ENCODE measurements at places on chromosomes 1 and 21.

- no peak for DNase-seq
These were observed 1154.6 kb downstream of the BRINP3 start for GRCh38 chr1:189323091-189323490.

DNA sequence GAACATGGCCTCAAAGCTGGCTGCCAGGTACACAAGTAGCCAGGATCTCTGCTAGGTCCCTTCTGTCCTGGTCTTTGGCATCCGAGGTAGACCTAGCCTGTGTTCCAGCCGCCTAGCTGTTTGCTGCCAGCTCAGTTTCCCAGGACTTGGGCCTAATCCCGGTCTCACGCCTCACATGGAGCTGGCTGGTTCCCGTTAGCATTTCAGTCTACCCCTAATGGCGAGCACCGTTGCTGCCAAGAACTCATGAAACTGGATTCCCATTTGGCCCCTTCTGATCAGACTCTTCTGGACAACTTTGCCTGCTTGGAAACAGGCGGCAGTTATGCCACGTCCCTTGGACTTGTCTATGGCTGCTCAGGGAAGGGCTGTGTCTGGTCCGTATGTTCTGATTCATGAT, 26.2 kb upstream of the HHAT start:
- no peak for DNase-seq

DNA sequence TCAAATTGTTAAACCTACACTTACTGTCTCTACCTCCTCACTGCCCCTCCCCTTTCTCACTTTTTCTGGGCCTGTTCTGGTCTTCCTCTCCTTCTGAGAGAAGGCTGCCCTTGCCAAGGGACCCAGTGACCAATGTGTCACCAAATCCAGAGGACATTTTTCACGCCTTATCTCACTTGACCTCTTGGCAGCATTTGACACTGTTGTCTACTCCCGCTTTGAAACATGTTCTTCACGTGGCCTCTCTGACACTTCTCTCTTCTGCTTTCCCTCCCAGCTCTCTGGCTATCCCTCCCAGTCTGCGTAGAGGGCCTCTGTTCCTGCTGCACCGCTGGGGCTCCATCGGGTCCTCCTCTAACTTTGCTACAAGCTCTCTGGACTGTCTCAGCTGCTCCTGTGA, 25.3 kb downstream of the KCNQ4 start:
- peak; percentile 45 for DNase-seq

DNA sequence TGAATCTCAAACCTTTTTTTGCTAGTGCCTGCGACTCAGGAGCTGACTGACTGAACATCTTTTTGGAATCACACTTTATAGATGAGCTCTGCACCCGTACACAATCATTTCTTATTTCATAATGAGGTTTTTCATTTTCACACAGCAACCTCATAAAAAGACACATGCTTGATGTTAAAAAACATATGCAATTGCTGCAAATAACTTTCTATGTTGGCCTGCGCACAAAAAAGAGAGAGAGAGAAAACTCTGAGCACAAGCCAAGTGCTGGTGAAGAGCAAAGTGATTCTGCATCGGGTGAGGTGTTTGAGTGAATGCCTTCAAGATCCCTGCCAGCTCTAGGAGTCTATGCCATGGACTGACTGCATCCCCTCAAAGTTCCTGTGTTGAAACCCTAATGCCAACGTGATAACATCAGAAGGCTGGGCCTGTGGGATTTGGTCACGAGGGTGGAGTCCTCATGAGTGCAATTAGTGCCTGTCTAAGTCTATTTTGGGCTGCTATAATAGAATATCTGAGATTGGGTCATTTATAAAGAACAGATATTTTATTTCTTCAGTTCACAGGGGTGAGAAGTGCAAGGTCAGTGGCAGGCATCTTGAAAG, 36.6 kb downstream of the C1orf87 start:
- DNase-seq, result no peak

DNA sequence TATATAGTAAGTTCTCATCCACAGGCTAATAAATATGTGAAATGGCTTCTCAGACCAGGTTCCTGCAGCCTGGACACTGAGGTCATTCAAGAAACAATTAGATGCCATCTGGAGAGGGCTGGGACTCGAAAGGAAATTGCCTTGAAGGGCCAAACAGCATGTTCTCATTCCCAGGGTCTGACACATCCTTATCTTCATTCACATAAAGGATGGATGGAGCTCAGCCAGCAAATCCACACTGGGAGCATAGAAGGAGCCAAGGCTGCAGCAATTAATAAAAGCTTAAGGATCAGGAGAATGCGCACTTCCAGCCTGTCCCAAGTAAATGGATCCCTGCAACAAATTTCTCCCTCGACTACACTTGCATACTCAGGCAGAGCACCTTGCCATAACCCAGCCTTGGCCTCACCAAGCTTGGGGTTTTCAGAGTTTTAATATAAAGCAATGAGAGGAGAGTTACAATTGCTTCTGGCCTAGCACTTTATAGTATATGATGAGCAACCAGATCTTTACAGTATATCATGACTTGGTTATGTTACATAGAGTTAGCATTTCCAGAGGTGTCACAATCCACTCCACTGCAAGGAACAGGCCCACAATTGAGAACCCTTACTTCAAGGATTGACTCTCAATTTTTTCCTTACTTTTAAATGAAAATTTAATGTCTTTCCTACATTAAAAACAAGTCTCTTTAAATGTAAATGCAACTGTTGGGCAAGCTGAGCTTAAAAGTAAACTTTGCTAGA, 55.9 kb downstream of the BCAR3 start:
- no peak for DNase-seq

DNA sequence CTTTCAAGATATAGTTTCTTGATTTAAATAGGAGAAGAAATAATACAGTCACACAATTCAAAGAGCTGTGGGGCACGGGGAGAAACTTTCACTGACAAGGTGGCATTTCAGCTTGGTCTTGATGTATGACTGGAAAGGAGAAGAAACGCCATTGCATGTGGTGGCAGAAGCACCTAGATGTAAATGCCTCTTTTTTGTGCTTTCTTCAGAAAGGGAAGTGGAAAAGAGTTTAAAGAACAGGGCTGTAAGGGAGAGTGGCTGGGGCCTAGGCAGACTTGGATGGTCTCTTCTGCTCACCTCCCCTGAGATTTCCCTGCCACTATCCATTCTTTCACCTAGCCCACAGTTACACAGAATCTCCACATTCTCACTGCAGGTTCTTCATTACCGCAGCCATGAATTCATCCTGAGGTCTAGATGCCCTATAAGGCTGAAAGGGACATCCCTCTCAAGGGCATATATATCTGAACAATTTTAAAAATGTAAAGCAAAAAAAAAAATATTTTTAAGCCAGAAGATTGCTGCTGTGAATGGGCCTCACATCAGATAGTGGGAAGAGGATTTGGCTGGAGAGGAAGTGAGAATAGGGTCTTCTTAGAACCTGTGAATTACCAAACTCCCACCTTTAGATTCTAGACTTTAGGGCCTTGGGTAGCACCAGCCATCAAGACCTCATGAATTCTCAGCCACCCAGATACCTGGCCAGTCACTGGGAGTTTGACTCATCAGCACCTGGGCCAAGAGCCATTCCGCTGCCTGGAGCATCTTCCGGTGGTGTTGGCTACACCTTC, 23.4 kb downstream of the CACNA1E start:
- DNase-seq, result no peak

DNA sequence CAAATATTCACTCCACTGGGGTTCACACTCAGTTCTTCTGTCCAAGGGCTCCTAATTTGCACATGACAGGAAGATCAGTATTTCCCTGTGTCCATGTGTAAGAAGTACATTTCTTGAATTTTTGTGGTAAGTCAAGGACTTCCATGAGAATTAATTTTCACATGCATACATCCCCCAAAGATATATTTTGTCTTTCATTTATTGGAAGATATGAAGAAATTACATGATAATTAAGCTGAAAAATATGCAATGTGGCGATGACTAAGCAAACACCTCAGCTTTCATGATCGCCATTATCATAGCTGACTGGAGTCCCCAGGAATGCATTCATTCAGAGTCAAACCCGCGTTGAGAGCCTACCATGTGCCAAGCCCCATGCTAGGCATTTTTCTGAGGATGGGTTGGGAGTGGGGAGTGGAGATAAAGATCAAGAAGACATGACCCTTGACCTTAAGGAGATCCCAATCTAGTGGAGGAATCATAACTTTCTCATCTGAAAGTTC, 104.6 kb upstream of the F3 start:
- no peak for DNase-seq

- DNase-seq, result no peak
These were observed 102.0 kb downstream of the FMN2 start for GRCh38 chr1:240193679-240194078.

GRCh38 chr1:223256034-223256433, 107.9 kb downstream of the SUSD4 start:
- no peak for DNase-seq

DNA sequence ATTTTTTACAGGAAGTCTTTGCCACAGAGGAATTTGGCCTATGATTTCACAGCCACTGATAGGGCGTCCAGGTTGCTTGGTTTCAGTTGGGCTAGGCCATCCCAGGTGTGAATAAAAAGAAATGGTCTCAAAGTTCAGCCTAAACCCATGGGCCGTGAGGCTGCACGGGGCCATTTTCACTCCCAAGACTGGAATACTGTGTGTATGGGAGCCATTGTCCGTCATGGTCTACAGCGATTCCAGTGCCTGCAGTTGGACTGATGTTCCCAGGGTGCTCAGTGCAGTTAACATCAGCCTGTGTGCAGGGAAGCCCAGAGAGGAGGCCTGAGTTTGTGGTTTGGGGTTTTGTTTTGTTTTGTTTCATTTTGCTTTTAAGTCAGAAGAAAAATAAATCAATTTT, 133.2 kb downstream of the ADSS2 start:
- DNase-seq, result no peak

- peak; percentile 68 for DNase-seq
These were observed 17.6 kb downstream of the PCNX2 start for GRCh38 chr1:233277637-233278606.

GRCh38 chr1:70706381-70707037, 295.4 kb downstream of the CTH start:
- no peak for DNase-seq

DNA sequence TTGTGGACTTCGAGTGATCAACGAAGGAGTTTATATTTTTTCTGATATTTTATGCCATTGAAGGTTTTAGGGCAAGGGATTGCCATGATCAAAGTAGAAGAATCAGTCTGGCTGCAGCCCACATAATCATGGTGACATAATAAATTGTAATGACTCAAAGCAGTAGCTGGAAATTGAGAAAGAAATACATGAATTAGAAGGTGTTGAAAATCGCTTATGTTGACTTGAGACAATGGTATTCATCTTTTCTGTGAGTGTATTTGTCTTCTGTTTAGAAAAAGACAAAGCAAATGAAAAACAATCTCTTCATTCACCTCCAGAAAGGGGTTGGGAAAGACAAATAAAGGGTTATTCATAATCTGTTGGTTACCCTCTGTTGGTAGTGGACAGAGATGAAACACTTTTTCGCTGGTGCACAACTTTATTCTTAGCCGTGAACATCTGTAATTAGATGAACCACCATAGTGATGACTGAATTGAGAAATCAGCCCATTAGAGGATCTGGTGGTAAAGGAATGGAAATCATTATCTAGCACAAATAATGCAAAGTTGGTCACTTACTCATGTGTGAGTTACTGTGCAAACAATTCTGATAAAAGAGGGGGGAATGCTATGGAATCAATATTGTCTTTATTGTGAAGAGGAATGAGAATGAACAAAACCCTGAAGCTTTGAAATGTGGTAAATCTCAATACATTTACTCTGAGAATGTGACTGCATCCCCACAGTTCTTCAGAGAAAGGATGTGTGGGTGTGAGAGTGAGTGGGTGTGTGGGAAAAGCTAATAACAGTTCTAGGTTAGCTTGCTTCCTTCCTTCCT, 121.8 kb downstream of the NTNG1 start:
- no peak for DNase-seq

- DNase-seq, result no peak
These were observed 1523.0 kb upstream of the B3GALT2 start for GRCh38 chr1:194709439-194709838.

DNA sequence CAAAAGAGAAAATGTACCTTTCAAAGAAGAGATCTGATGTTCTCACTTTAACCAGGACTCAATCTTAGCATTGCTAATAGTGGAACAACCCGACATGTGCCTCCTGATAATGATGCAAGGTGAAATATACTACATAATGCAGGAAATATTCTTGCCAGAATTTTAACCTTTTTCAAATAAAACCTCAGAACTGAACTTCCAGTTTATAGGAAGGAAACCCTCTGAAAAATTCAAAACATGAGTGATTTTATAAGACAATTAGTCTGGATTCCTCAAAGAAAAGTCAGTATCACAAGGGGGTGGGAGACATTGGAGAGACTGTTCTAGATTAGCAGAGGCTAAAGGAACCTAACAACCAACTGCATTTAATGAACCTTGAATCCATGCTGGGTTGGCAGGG, 18.1 kb downstream of the AHCYL1 start:
- DNase-seq, result peak; percentile 21

DNA sequence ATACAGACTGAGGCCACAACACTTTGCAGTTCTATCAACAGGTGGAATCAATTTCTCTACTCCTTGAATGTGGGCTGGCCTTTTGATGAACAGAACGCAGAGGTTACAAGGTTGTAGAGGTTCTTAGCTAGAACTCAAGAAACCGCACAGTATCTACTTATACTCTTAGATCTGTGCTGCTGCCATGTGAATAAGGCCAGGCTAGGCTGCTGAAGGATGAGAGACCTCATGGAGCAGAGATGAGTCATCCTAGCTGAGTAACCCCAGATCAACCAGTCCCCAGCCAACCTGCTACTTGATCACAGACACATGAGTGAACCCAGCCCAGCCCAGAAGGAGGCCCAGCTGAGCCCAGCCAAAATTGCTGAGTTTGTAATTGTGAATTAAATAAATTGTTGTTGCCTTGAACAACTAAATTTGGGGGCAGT, 35.3 kb upstream of the BCAR3 start:
- DNase-seq, result peak; percentile 44

GRCh38 chr1:230867903-230868735, at the start of gene C1orf198:
TSS of gene C1orf198 (minus strand) at chr1:230868521. CDS start at chr1:230868512, 9 bp downstream.
- DNase-seq, result peak; percentile 55

DNA sequence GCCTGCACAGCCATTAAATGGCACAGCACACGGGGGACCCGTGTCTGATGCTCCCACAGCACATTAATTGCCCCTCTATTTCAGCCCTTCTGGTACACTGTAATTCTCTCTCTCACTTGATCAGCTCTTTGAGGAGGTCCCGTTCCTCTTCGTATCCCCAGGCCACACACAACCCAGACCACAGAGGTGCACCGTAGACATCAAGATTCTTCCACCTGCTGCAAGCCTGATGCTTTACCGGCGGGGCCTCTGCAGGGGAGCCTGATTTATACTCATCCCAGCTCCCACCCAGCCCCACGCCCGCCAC, 759 bp downstream of the SMYD3 start:
- DNase-seq, result no peak

DNA sequence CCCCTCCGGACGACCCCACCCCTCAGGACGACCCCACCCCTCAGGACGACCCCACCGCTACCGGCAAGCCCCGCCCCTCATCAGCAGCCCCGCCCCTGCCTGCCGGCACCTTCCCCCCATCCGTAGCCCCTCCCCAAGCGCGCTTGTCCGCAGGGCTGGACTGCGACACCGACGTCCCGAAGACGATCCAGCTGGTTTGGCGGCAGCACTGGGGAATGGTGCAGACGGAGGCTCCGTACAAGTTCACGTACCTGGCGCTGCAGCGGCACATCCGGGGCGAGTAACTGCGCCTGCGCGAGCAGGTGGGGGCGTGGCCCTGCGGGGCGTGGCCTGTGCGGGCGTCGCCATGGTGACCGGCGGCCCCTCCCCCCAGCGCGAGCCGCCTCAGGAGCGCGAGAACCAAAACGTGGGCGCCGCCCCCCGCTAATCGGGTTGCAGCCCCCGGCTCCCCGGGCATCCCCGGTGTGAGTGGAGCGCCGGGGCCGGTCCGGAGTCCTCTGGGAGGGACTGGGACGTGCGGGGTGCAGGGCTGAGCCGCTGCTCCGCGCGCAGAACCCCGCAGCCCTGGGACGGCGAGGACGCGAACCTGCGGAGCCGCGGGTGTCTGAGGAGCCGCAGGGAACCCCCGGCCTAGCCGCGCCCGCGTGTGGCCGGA, 4.9 kb downstream of the RNF223 start:
- peak; percentile 54 for DNase-seq

Data from inflammatory macrophage treated with lipopolysaccharide for 4 hours (primary cell).